ENCODE measurements at places on chromosomes 7 and 10. TPM values are rescaled to one million over a fixed set of nuclear protein-coding genes. Genes with fewer than 3 reads are reported as not detected.

XRCC2 gene
- total RNA-seq = 13.5 TPM

ATOH7 gene
- not detected for total RNA-seq

GRCh38 chr7:20276705-20277472, 53.8 kb upstream of the ITGB8 start:
- no peak for DNase-seq

DNA sequence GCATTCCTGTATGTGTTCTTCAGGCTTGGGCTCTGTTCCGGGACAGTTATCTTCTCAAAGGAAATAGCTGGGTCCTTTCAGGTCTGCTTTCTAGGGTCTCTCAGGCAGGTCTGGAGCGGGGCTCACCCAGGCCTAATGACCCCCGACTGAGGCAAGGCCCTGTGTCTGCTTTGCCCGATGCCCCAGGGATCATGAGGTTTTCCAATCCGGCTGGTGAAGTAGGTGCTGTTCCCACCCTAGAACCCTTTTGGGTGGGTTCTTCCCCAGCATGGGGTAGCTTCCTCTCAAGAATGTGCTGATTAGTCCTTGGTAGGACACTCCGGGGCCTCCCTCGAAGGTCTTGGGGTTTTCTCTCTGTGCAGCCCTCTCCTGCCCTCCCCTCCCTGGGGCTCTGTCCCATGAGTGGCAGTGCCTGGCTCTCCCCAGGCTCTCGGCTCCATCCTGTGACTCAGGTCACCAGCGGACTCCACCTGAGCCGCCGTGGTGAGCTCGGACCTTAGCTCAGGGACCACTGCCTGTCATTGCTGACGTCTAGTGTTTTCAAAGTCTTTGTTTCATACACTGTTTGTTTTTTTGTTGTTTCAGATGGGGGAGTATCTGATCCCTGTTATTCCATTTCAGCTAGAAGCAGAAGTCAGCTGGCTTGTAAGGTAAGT, 71.0 kb upstream of the NKX6-2 start:
- no peak for DNase-seq

TDRD1 gene
- 0.04 TPM for total RNA-seq
